ENCODE measurements at places on chromosomes 7 and 10.

GRCh38 chr7:90972906-90973550, 291.2 kb upstream of the FZD1 start:
- DNase-seq = no peak

DNA sequence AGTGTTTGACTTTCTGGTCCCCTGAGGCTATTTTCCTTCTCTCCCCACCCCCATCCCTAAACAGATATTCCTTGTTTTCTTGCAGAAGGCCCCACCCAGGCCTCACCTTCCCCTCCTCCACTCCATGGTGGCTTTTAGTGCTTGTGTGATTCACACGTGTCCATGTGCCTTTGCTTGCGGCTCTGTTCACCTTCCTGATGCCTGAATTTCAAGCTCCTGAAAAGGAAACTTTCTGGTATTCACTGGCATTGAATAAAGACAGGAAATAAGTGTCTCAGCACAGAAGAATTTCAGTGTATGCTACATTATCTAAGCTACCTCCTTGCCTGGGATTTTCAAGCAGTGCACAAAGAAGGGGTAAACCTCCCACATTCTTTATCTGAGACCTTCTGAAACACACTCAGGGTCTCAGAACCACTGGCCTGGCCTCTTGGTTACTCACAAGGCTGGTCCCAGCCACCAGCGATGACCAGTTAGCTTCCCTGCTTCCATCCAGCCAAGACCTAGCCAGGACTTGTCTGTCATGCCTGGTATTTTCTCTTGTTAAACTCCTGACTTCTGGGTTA, 17.2 kb upstream of the UBE2H start:
- no peak for DNase-seq

GRCh38 chr10:115093286-115093775, at the start of gene ATRNL1:
Gene ATRNL1 (plus strand): TSS chr10:115093365. CDS start chr10:115093751, 386 bp downstream.
- DNase-seq = no peak

DNA sequence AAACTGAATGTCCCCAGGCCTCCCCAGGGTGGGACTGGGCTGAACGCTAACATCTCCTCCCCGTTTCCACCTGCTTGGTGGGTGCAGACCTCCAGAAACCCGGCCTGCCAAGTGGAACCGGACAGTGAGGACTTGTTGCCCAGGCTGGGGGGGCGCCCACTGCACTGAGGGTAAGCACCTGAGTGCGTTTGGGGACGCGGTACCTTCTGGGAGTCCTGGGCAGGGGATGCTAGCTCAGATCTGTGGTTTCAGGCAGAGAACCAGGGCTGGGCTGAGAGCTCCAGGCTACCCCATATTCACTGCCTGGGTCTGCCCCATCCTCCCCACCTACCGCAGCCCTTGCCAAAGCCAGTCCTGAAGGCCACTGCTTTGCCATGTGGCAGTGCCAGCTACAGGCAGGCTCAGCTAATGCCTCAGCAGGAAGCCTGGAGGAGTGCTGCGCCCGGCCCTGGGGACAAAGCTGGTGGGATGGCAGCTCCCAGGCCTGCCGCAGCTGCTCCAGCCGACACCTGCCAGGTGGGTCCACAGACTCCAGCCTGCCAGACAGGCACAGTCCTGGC, 3.5 kb upstream of the ZNF467 start:
- DNase-seq = no peak

DNA sequence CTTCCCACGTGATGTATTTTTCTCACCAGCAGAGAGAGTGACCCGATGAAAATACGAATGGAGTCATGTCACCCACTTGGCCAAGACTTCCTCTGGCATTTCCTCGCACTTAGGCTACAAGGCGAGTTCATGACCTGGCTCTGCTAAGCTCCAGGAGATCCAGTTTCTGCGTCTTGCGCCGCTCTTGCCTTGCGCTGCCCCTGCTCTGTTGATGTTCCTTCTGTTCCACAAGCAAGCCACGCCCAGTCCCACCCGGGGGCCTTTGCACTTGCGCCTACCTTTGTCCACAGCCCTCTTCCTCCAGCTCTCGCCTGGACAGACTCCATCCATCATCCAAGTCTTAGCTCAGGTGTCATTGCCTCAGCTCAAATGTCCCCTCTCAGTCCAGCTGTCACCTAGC, 116.3 kb upstream of the SHH start:
- no peak for DNase-seq

DNA sequence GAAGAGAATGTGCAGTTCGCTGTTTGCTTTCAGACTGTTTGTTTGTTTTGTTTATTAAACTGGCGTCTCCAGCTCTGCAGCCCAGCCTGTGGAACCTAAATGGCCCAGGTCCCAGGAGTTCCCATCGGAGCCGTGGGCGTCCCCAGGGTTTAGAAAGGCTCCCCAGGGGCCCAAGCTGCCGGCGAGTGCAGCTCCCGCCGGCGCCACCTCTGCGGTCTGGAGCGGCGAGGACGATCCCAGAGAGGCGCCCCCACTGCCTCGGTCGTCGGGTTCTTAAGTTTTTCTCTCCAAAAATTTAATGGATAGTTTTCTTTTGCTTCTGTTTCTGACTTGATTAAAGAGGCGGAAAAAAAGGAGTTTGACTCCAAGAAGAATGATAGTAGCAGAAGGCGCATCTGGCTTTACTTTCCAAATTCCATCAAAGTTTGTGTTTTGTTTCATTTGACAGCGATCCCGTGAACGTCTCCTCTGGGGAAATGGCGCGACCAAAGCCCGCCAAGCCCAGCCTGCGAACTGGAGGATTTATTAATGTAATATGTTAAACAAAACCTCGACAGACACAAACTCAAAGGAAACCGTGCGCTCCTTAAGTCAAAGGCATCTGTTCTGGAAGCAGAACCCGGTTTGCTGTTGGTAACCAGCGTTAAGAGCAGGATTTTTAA, 718 bp upstream of the FZD1 start:
- DNase-seq = no peak

- no peak for DNase-seq
Observed at GRCh38 chr10:30160271-30160982, 101.0 kb upstream of the JCAD start.

GRCh38 chr7:80659120-80660055, 20.9 kb downstream of the CD36 start:
- no peak for DNase-seq

Data from activated gamma-delta T cell treated with Interleukin-2 at 50 U/mL for 16 hours (primary cell).